ENCODE measurements at places on chromosomes 6 and 20.

DNA sequence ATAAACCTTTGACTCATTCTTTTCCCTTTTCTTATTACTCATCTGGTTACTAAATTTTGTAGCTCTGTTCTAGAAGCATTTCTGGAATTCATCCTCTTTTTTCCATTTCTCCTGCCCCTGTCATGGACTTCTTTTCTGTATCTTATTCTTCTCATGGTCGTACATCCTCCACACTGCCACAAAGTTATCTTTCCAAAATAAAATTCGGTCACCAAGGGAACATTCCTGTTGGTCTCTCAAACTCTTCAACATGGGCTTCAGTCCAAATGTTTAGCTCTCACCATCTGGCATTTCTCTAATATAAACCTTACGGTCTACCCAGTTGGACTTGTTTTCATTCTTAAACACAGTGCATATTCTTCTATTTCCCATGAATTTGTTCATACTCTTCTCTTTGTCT lies 428.8 kb upstream of the ID4 start:
- no peak for DNase-seq

DNA sequence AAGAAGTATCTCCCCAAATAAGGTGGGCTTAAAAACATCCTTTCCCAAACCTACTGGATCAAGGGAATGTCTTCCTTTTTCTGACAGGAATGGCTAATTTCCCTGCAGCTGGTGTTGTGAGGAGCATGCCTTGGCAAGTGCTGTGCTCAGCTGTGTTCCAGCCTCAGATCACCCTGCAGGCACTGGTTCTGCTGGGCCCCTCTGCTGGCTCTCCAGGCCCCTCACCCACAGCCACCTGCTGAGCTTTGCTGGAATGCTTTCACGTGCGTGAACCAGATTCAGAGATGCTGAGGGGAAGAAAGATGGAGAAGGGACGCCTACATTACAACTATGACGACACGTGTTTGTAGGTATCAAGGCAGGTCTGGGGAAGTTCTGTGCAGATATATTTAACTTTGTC lies 71.3 kb upstream of the FOXC1 start:
- no peak for DNase-seq

DNA sequence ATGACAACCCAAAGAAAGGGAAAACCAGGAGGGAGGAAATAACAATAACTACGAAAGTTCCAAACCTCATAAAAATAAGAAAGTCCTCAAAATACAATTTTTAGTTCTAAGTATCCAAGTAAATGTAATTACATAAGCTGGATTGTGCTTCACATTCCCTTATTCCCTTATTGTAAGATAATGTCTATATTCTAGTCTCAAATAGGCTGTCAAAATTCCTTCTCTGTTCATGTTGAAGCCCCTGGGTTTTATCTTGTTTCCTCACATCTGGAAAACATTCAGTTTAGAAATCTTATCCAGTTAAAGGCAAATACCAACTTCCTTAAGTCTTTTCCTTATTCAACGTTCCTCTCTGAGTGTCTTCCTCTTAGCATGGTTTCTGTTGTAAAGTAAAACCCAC lies 282.3 kb downstream of the CD109 start:
- no peak for DNase-seq

DNA sequence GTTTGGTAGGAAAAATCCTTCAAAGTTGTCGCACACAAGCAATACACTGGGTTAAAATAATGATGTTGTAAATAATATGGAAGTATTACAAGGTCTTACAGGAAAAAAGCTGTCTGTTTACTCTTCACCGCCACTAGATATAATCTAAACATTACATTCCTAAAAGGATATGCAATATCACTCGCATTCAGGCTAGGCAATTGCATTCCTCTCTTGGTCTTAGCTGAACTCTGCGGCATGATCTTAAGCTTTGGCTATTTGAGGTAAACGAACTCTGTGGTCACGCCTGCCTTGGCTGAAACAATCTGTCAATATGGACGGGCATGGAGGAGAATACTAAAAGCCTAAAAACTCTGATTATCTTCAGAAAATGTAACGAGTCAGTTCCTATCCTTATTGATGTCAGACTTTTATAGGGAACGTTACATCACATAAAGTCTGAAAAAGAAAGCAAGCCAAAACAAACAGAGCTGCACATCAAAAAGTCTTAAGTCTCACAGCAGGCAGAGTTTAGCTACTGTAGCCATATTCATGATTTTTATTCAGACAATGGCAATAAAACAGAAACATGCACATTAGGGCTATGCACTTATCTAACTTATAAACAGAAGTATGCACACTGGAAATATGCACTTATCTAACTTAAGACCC lies 30.8 kb upstream of the FILIP1 start:
- DNase-seq, result peak; percentile 98

DNA sequence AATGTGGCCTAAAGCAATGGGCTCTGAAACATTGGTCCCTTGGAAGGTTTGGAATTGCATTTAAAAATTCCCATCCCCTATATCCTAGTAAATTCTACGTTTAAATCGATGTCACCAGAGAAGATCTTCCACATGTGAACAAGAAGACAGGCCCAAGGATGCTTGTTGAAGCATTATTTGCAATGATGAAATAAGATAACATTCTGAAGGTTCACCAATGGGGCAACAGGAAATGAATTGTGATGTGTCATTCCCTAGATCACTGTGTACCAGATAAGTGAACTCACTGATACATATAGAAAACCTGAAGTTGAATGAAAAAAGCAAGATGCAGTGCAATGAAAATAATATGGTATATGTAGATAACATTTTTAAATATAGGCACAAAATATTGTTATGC lies 464.3 kb upstream of the BTBD3 start:
- peak; percentile 93 for DNase-seq

DNA sequence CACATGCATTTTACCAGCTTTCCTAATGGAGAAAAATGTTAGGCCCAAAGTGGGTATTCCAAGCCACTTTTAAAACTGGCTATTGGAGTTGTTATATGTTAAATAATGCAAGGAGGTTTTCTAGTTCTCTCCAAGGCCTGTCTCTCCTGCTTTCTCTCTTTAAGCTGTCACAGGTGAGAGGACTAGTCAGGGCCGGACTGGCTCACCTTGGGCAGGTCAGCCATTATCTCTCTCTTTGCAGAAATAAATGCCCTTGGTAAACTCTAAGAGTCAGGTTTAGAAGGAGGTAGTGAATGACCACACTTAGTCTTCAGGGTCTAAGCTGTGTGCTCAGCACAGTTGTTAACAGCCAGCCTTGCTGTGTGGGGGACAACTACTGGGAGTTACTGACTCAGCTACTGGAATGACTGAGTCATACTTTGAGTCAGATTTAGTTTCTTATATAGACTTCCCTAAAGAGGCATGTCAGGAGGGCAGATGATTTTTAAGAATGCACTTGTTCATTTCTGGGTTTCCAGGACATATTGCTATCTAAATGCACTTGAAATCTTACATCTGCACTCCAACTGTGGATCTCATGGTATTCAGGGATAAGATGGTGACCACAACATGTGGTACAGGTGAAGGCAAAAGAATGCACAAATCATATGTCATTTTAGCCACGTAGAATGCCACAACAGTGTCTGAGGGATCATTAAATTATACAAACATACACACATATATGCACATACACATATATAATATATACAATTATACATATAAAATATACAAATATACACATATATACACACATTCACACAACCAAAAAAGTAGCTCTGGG lies 719.4 kb downstream of the EPM2A start:
- peak; percentile 95 for DNase-seq

DNA sequence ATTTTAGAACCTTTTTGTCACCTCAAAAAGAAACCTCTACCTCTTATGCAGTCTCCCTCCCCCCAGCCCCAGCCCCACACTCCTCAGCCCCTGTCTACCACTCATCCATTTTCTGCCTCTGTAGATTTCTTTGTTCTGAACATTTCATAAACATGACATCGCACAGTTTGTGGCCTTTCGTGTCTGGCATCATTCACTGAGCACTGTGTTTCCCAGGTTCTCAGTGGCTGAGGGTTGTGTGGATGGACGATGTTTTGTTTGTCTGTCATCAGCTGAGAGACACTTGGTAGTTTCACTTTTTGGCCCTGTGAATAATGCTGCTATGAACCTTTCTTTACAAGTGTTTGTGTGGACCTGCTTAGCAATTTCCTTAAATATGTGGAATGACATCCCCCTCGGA lies 64.5 kb downstream of the FAM120B start:
- DNase-seq, result peak; percentile 29

DNA sequence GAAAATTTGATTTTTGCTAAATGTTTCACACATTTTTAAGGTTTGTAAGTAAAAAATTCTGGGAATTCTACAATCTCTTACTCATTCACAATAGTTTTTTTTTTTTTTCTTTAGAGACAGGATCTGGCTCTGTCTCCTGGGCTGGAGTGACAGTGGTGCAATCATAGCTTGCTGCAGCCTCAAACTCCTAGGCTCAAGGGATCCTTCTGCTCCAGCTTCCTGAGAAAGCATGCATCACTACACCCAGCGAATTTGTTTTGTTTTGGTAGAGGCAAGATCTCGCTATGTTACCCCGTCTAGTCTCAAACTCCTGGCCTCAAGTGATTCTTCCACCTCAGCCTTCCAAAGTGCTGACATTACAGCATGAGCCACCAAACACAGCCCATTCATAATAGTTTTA lies 232.8 kb downstream of the GJA1 start:
- peak; percentile 56 for DNase-seq

GRCh38 chr6:111817451-111818120 lies 55.7 kb downstream of the FYN start:
- DNase-seq, result no peak

DNA sequence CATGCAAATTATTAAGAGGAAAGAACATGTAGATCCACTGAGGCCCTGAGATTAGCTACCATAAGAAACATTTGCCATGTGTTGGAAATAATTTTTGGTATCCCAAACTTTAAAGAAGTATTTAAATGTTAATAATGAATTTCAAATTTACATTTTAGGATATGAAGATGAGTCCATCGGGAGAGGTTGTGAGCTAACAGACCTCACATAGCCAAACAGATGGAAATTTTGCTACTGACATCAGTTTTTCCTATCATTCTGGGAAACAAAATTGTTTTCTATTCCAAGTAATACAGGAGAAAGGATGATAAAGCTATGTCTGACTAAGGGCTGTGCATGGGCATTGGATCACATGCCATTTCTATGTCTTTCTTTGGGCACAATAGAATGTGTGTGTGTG lies 809.6 kb downstream of the TENT5A start:
- no peak for DNase-seq

DNA sequence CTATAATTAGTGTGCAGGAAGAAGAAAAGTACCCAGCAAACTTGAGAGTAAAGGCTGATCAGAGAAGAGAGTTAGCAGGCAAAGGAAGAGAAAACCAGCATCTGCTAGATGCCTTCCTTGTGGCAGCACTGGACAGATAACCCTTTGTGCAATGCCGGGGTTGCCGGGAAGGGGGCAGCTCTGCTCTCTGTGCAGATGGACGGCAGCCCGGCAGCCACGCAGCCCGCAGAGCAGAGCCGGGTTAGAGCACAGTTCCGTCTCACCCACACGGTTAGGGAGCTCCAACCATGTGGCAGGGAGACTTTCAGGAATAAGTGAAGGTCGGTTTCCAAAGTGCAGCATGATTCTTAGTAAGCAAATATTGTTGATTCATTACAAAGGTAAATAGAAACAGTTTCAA lies 80.0 kb upstream of the RPS6KA2 start:
- peak; percentile 21 for DNase-seq
